CD8-positive, alpha-beta memory T cell (primary cell): ENCODE measurements at places on chromosomes 2 and 18.

- DNase-seq: no peak
These were observed 1247.0 kb upstream of the GYPC start for GRCh38 chr2:125408874-125409538.

DNA sequence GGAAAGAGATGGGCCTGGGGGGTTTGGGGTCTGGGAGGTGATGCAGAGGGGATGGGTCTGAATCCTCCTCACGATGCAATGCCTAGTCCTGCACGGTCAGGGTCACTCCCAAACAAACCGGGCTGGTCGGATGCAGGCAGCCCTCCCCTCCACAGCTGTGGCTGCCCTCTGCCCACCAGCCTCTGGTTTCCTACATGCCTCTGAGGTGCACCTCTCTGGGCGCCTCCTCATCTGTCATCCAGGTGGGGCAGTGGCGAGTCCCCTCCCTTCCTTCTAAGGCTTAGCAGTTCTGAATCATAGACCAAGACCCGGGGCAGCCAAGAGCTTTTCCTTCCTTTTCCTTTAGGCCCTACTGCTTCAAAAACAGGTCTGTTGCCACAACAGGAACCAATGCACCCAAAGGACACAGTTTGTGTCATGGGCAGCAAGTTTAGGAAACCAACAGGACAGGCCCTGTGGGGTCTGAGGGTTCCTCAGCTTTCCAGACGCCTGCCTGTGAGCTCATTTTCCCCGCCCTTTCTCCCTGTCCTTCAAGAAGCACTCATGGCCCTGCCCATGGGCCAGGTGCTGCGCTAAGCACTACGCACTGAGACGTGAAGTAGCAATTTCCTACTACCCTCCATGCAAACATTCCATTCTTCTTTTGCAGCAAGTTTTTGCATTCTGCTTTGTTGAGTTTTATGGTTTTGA lies 6.5 kb upstream of the MAL start:
- no peak for DNase-seq

DNA sequence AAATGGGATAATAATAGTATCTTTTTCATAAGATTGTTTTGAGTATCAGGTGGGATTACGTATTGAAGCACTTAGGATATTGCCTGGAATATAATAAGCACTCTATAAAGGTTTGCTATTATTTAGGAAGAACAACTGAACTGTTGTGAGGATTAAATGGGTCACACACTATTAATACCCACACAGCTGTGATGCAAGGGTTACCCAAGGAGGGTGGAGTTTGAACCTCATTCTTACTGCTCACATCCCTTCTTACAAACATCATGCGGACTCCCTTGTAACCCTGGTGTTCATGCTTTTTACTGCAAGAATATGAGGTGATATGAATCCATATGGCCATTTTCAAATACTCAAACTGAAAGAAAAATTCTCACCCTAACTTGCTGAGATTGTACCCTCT lies 113.5 kb downstream of the KCTD1 start:
- DNase-seq: no peak

DNA sequence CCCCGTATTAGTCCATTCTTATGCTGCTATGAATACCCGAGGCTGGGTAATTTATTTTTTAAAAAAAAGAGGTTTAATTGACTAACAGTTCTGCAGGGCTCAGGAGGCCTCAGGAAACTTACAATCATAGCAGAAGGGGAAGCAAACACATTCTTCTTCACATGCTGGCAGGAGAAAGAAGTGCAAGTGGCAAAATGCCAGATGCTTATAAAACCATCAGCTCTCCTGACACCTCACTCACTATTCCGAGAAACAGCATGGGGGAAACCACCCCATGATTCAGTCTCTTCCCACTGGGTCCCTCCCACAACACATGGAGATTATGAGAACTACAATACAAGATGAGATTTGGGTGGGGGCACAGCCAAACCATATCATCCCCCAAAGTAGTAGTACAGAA lies 2148.5 kb upstream of the PIK3C3 start:
- no peak for DNase-seq

- DNase-seq: no peak
These were observed 93.3 kb downstream of the ALPK2 start for GRCh38 chr18:58535340-58536201.

DNA sequence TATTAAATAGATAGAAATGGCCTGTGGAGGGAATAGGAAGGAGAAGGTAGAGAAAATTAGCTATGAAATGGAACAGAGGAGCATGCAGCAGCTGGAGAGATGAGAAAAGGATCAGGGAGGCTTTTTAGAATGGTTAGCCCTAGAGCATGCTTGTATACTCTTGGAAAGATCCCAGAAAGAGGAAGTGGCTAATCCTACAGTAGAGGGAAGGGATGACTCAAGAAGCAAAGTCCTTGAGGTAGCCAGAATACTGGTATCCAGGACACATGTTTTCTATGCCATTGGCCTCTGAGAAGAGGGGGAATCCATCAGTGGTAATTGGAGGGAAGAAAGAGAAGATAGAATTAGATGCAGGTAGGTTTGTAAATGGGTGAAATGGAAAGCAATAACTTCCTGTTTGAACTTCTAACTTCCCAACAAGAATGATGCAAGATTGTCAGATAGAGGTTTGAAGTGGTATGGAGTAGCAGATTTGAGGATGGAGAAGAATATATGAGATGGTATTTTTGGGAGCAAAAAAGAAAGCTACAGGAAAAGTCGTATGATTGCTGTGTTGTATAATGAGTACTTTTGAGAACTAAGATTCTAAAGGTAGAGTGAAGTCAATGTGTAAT lies 17.1 kb upstream of the OSBPL6 start:
- DNase-seq: no peak

- DNase-seq: no peak
These were observed 112.2 kb upstream of the MEIS1 start for GRCh38 chr2:66322506-66323260.
